Breast epithelium (tissue), 4 donors: ENCODE measurements at places on chromosomes 13 and 19.

DNA sequence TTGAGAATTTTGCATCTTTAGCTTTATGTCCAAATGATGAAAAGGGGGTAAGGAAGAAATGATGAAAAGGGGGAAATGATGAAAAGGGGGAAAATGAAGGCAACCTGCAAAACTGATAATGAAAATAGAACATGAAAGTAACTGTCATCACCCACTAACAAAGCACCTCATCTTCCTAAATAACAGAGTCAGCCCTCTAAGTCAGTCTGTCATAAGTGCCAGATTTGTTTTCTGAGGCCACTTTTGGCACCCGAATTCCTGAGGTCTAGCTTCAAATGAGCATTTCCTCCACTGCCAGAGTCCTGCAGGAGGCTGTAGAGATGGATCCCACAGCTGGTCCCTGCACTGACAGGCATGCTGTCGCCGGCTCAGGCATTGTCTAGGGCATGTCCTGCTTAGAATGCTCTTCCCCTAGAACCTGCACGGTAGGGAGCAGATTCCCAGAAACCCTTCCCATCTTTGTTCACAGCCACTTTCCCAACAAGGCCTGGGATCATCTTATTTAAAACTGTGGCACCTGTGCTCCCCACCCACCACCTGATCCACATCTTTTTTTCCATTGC is 25.3 kb downstream of the RAP2A start:
- DNase-seq, result no peak

- no peak for DNase-seq
Measured at GRCh38 chr13:92573467-92574057, 653.0 kb upstream of the GPC6 start.

- DNase-seq, result no peak
Measured at GRCh38 chr13:22320991-22321390, 650.1 kb downstream of the FGF9 start.

- DNase-seq, result no peak
Measured at GRCh38 chr13:43389983-43390382, 366.6 kb downstream of the DNAJC15 start.

GRCh38 chr19:51751655-51752054 is at the start of gene FPR1:
Gene FPR1 (minus strand): TSS chr19:51751878. CDS start chr19:51746994, 4,884 bp downstream.
- DNase-seq, result no peak

DNA sequence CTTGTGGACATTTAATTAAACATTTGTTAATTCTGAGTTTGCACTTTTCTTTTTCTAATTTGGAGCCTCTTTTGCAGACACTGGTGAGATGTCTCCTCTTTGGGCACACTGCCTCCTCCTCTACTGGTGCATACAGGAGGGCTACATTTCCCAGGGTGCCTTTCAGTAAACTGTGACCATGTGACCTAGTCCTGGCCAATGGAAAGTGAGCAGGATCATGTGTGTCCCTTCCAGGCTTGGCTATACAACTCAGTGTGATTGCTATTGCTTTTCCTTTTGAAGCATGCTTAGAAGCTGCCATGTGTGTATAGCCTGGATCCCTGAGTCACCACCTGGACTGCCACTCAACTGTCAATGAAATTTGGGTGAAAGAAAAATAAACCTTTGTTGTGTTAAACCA is 4.5 kb downstream of the IZUMO2 start:
- DNase-seq, result no peak

DNA sequence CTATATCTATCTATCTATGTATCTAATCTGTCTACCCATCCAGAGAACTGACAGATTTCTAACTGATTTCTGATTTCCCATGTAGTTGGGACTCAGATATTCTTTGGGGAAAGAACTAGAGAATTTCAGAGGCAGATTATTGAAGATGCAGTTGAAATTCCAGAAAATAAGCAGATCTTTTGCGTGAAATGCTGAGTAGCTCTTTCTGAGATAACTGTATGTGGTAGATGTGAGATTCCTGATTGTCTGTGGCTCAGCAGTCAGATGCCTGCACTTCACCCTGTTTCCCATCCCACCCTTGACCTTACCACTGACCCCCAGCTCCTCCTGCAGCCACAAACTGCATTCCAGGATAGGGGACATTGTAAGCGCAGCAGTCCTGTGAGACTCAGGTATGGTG is 61.5 kb downstream of the DGKH start:
- DNase-seq, result no peak

DNA sequence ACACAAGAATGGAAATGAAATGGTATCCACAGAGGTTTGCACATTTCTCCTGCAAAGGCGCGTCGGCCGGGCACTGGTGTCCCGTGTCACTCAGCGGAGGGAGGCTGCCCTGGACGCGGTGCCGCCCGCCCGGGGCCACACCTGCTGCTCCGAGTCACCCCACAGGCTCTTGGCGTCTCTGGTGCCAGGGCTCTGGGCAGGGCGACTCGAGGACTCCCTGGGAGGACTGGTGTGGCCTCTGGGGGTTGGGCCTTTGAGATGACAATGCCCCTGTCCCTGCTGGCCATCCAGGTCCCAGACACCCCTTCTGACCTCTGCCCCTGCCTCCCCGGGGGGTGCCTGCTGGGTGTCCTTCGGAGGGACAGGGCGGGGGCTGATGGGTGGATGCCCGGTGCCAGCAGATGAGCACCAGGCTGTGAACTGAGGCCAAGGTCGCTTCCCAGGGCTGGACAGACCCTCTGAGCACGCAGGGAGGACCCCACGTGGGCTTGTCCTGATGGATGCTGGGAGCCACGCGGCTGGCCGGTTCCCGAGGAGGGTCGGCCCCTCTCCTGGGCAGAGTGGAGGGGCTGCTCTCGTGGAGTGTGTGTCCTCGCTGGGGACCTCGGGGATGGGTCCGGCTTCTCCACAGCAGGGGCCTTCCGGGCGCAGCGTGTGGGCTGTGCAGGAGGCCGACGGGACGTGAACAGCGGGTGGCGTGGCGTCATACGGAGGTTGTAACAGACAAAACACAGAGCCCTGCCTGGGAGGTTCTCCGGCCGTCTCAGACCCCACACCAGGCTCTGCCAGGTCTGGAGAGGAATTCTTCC is 4.7 kb upstream of the CACTIN start:
- DNase-seq, result no peak

- no peak for DNase-seq
Measured at GRCh38 chr13:96473526-96474180, 383.7 kb downstream of the HS6ST3 start.

GRCh38 chr19:38032951-38033350 is 125.9 kb downstream of the SIPA1L3 start:
- DNase-seq, result no peak

DNA sequence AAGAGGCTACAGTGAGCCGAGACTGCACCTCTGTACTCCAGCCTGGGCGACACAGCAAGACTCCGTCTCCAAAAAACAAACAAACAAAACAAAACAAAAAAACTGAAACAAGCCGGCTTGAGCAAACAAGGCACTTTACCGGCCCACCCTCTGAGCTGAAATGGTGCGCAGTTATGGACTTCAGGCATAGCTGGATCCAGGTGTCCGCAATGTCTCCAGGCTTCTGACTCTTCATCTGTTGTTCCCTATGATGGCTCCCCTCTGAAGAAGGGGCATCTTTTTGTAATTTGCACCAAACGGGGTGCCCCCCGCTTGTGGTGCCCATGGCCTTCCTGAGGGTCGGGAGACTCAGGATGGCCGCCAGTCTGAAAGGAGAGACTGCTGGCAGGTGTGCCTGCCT is 6.2 kb downstream of the C2CD4C start:
- DNase-seq, result no peak

DNA sequence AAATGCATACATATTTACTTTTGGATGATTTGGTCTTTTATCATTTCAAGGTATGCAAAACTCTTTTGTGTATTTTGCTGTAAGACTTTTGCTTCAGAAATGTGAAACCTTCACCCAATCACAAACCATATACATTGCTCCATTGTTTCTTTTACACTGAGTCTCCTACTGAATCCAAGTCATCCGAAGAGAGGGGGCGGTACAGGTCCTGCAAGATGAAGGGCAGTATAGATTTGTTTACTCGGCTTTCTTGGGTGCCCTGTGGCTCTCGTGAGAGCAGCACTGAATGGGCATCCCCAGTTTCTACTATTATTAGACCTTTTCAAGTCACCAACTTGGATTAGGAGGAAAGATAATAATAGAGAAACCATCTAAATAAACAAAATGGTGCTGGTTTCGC is 280.6 kb downstream of the DCLK1 start:
- DNase-seq, result no peak

- DNase-seq, result no peak
Measured at GRCh38 chr13:103044056-103044455, 22.2 kb downstream of the SLC10A2 start.

GRCh38 chr19:31548941-31549340 is 199.7 kb upstream of the TSHZ3 start:
- no peak for DNase-seq

DNA sequence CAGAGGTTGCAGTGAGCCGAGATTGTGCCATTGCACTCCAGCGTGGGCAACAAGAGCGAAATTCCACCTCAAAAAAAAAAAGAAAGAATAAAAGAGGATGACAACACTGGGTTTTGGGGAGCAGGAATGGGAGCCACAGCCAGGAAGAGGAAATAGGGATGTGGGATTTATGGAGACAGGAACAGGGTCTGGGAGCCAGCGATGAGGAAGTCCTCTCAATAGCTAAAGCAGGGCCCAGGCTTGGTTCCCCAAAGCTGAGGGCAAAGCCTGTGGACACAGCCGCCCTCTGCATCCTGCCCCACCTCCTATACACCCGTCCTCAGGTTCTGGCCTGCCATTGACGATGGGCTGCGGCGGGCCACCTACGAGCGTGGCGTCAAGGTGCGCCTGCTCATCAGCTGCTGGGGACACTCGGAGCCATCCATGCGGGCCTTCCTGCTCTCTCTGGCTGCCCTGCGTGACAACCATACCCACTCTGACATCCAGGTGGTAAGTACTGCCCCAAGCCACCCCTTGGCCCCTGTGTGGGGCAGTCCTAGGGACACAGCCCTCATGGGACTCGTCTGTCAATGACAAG is 13.6 kb downstream of the HIPK4 start:
- no peak for DNase-seq

- no peak for DNase-seq
Measured at GRCh38 chr19:19083413-19084178, 19.8 kb downstream of the SLC25A42 start.

GRCh38 chr19:12865746-12866415 is 15.4 kb downstream of the DNASE2 start:
- no peak for DNase-seq

- DNase-seq, result no peak
Measured at GRCh38 chr19:31352782-31353651, 3.8 kb upstream of the TSHZ3 start.

DNA sequence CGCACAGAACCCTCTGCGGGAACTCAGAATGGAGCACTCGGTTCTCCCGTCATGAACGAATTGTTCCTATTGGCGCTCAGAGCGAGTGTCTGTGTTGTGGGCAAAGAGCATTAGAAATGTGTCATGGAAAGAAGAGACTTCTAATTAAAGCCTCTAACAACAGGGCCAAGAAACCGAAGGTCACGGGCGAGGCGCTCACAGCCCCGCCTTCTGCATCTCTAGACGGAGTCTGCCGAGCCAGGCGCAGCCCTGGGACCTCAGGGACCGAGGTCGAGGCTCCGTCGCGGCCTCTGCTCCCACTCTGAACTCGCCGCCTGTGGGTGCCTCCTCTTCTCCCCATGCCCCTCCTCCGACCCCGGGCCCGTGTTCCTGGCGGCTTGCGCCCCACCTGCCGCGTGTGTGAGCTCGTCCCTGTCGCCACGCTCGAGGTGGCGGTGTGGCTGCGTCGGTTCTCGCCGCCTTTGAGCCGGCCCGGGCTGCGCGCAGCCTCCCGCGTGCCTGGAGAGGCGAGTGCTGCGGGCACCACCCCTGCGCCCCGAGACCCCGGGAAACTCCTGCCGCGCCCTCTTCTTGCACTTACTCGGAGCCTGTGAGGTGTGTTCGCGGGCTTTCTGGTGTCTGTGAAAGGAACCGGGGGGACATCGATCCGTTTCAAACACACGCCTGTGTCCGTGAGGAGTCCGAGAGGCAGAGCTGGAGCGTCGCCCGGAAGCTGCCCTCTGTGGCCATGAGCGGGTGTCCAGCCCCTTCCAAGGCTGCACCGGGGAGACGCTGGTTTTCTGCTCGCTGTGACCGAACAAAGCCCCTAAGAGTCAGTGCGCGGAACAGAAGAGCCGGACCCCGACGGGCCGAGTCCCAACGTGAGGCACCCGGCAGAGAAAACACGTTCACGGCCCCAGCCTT is 45.4 kb upstream of the SPACA7 start:
- no peak for DNase-seq

- no peak for DNase-seq
Measured at GRCh38 chr13:31322026-31322425, 122.3 kb downstream of the B3GLCT start.

GRCh38 chr19:19911150-19911549 is 10.4 kb downstream of the ZNF93 start:
- DNase-seq, result no peak

DNA sequence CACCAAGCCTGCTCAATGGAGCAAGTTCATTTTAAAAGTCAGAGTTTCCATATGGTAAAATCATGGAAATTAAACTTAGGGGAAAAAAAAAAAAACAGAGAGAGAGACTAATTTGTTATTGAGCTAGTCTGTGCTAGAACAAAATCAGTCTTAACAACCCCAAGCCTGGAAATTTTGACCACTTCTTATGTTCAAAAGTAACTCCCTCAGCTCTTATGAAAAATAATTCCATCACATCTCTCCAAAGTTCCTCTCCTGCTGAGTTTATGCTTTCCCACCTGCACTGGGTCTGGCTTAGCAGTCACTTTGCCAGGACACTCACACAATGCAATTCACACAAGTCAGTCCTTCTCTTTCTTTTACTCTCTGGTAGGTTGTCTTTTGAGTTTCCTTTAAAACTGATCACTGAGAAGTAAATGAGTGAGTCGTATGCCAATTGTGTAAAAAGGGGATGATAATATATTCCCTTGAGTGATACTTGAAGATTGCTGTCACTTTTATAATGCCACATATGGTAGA is 92.6 kb downstream of the ENOX1 start:
- no peak for DNase-seq

DNA sequence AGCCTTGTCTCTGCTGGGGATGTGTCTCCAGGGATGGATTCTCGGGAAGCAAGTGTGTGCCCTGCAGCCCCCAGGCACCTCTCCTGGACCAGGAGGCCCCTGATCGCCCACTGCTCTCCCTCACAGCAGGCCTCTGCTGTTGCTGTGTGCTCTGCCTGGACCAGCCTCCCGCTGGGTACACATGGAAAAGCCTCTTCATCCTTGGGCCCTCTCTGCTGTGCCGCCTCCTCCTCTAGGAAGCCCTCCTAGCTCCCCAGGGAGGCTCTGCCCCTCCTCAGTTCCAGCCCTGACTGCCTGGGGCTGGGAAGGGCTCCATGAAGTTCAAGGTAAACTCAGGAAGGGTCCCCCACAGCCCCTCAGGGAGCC is 12.0 kb downstream of the NDUFA11 start:
- DNase-seq, result no peak
